IgD-negative memory B cell (primary cell): ENCODE measurements at places on chromosomes 1 and 21. TPM values are rescaled to one million over a fixed set of nuclear protein-coding genes. Genes with fewer than 3 reads are reported as not detected.

The TCHHL1 gene
- polyA plus RNA-seq: not detected

The CD34 gene
- not detected for polyA plus RNA-seq

The KISS1 gene
- polyA plus RNA-seq: not detected

The IL23R gene
- polyA plus RNA-seq: not detected

The ARHGAP29 gene
- not detected for polyA plus RNA-seq

The EPHB2 gene
- polyA plus RNA-seq: not detected

The UBL4B gene
- not detected for polyA plus RNA-seq

The DRAXIN gene
- 0.13 TPM for polyA plus RNA-seq

The NPHS2 gene
- polyA plus RNA-seq: not detected

The HLX gene
- 10.6 TPM for polyA plus RNA-seq

The SH2D2A gene
- polyA plus RNA-seq: 2.1 TPM

The CASP9 gene
- 16.9 TPM for polyA plus RNA-seq

The USH2A gene
- polyA plus RNA-seq: not detected
